ENCODE measurements at places on chromosomes 16 and 17.

DNA sequence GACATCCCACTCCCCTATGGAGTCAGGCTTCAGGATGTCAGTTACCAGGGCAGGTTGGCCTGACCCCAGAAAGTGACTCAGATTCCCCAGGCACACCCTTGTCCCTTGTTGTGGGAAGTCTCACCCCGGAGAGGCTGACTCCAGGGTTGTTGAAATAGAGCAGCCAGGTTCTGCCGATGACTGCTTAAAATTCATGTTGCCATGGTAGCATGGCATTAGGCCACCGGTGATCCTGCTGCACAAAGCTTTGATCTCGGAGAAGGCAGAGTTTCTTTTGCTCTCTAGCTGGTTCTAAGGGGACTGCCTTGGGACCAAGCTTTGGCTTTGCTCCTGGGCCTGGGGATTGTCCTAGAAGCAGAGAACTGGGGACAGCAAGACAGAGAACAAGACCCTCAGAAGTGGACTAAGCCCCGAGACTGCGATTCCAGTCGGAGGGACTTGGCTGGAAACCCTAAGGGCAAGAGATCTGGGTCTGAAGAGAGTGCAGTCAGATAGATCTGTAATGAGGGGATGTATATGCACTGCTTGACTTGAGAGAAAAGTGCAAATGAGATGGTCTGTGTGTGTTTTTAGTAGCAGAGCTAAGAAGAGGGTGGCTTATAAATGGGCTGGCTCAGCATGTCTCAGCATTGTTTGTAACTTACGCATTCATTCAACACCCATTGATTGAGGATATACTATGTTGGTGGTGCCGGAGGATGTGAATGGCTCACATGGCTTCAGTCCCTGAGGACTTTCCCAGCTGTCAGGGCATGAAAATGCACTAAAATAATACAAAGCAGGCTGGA lies 106.9 kb downstream of the RGS9 start:
- peak; percentile 47 for DNase-seq

DNA sequence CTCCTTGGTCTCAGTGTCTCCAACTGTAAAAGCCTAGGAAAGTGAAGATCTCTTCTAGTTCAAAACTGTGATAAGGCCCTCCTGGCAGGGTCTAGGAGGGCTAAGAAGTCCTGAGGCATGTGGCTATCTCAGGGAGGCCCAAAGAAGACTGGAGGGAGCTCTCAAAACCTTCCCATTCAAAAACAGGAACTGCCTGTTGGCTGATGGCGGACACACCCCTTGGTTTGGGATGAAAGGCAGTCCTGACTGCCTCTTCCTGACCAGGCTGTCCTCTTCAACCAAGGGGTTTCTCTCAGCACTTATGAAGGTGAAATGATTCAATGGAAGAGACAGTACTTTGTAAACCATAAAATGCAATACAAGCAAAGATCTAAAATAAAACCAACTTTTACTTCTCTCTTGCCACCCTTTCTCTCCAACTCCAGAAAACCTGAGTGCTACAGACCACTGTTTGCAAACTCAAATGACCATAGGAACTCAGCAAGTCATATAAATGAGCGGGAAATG lies 4.7 kb downstream of the ZNF764 start:
- no peak for DNase-seq

DNA sequence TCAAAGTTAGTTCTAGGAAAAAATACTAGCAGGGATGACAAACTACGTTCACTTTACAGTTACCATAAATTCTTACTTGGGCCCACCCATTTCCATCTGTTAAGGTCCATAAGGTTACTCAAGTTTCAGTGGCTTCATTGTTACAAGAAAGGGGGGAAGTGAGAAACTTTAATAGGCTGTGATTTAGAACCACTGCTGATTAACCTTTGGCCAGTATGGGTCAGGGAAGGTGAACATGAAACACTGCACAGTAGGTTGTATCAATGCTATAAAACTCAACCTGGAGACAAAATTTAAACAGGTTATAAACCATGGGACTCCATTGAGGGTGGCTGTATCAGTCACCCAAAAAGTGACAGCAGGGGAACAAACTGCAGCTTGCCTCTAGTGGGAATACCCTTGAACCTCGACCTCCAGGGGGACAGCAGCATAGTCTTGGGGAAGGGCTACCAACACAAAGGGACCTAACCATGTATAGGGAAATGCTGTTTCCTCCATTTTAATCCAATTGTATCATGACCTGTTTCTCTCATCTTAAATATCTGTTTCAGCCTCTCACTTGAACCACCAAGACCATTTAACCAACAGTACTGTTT lies 10.4 kb downstream of the PTRH2 start:
- no peak for DNase-seq

DNA sequence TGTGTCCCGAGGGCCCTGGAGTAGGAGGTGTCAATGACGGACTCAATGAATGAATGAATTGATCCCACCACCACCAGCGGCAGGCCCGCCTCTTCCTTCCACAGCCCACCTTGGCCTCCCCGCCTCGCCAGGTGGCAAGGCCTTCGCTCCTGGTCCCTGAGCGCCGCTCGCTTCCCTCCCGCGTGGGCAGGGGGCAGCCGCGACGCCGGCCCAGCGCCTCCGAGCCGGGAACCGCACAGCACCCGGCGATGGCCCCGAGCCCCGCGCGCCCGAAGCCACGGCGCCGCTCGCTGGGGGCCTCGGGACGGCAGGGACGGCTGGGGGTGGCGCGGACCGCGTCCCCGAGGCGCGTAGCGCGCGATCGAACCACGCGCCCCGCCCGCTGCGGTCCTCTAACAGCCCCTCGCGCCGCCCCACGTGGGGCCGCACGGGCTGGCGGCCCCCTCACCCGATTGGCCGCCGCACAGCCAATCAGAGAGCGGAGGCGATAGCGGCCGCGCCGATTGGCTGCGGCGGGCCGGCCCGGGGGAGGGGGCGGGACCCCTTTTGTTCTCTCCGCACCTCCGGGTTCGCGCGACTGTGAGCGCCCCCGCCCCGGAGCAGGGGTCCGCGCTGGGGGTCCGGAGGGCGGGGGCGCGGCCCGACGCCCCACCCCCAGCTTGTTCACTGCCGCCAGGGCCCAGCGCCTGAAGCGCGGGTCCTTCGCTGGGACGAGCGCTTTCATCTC lies 31.4 kb downstream of the ACTG1 start:
- DNase-seq = no peak

GRCh38 chr16:28089992-28090365 lies 26.5 kb upstream of the GSG1L start:
- DNase-seq = no peak

DNA sequence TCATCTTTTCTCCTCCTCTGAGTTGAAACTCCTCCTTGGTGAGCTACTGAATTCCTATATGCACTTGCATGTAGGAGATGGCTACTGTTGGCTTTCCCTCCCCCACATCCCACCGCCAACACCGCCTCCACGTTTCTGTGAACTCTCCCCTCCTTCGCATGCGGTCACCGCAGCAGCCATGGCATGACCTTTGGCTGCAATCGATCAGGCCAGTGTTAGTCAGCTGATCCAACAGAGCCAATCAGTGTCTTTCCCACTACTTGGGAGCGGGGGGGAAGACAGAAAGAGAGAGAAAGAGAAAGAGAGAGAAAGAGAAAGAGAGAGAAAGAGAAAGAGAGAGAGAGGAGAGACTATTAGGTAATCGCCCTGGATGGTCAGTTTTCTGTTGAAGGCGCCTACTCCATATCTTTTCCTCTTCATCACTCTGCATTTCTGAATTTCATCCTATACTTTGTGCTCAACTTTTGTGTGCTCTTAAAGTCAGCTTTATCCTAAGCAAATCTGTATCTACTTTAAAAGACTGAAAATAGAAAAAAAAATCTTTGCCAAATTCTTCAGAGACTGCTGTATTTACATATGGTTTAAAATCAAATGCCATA lies 22.7 kb downstream of the ASGR1 start:
- DNase-seq = no peak

DNA sequence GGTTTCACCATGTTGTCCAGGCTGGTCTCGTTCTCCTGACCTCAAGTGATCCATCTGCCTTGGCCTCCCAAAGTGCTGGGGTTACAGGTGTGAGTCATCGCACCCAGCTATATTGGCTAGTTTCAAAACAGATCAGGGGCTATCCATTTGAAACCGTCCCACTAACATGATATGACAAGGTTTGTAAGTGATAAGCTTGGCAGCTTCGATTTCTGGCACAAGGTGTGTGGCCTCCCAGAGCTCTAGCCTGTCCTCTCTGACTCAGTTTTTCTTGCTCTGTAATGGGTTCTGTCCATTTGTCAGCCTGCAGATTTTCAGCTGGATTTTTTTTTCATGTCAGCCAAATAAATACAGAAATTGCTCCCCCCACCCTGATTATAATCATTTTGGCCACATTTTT lies 31.8 kb upstream of the TENT4B start:
- DNase-seq = no peak

- DNase-seq = no peak
Observed at GRCh38 chr16:65789161-65789945, 577.1 kb upstream of the CDH5 start.

- no peak for DNase-seq
Observed at GRCh38 chr17:35069311-35069710, 5.8 kb upstream of the RFFL start.

DNA sequence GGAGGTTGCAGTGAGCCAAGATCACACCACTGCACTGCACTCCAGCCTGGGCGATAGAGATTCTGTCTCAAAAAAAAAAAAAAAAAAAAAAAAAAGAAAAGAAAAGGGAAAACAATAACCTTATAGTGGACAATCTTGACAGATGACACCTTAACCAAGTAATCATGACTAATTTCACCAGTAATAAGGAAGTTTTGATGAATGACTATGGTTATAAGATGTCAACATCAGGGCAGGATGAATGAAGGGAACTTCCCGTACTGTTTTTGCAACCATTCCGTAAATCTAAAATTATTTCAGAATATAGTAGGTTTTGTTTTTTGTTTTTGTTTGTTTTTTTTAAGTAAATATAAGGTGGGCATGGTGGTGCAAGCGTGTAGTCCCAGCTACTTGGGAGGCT lies 23.0 kb downstream of the GSPT1 start:
- DNase-seq = no peak

DNA sequence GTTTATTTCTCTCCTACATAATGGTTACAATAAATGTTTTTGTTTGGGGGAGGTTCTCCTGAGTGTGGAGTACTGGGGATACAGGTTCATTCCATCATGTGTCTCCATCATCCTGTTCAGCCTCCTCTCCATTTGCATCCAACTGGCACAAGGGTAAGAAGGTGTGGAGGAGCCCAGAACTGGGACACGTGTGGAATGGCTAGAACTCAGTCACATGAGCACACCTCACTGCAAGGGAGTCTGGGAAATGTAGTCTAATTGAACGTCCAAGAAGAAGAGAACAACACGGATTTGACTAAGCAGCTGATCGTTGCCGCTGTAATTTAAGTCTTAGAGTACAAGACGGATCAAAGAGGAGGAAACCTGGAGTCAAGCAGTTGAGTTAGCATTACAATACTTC lies 6.1 kb downstream of the OR1A1 start:
- no peak for DNase-seq

DNA sequence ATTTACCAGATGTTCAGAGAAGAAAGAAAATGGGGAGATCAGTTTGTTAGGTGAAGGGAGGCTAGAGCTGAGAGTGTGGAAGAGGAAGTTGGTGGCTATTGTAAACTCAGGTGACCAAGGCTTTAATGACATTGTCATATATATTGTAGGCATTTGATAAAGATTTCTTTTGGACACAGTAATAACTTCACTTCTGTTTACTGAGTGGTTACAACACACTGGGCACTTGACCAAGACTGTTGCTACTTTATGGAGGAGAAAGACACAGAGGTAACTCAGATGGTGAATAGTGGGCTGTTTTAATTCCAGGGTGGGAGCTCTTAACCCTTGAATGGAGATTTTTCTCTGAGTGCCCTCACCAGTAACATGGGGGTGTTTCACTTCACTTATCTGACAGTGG lies 46.0 kb downstream of the TNRC6A start:
- DNase-seq = peak; percentile 11

DNA sequence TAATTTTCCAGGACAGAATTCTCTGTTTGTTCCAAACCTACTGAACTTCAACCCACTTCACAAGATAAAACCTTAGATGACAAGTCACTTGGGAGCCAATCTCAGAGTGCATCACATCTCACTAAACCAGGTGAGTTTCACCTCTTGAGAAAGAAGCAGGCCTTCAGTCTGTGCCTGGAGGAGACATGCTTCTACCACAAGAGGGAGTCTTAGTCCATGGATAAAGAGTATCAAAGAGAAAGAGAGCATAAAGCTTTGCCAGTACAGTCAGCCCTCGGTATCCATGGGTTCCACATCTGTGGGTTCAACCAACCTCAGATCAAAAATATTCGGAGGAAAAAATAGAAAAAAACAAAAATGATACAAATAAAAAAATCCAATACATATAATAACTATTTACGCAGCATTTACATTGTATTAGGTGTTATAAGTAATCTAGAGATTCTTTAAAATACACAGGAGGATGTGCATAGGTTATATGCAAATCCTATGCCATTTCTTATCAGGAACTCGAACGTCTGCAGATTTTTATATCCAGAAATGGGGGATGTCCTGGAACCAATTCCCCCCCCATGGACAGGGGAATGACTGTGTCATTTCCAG lies 37.7 kb downstream of the DUSP14 start:
- peak; percentile 24 for DNase-seq

All from GM04504 (cell line).